ENCODE measurements at places on chromosomes 2 and 18.

DNA sequence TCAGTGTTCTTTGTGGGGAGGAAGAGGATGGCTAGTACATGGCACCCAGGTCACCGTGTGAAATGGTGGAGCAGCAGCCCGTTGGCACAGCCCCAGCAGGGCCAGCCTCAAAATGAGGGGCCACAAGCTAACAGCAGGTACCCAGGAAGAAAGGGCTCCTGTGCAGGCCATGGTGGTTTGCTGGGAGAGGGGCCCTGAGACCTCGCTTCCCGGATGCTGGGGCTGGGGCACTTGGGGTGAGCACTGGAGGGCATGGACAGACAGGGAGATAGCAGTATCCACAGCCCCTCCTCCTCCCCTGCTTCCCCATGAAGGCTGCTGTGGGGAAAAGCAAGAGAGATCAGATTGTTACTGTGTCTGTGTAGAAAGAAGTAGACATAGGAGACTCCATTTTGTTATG, 16.2 kb upstream of the TEX44 start:
- no peak for DNase-seq

DNA sequence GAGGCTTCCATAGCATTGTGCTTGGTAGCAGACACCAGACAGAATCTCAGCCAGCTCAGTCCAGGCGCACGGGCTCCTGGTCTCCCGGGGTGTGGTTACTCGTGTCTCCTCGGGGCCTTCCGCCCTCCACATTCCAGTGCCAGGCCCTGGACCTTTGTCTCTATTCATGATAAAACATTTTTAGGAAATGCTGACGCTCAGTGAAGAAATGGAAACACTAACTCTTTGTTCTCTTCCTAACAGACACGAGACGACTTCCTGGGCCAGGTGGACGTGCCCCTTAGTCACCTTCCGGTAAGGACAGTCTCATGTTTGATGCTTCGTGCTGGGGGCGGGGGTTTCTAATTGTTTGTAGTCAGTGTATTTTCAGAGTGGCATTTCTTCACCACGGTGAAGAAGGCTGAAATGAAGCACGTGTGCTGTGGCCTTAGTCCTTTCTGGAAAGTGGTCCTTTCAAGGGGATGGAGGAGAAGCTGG, 271.8 kb downstream of the NEDD4L start:
- no peak for DNase-seq

DNA sequence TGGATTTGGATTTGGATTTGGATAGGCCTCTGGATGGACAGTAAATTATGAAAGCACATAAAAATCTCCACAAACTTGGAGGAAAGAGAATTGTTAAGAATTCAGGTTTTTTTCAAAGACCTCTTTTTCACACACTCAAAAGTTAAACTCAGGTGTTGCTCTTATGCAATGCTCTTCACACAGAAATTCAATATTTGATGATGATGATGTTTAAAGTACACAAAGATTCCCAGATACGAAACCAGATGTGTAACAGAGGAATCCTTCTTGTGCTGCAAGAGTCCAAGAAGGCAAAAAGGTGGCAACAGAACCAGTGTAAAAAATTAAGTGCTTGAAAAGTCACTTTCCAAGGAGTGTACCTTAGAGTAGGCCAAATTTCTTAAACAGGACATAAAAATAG, 75.8 kb upstream of the SPATS2L start:
- DNase-seq: no peak

DNA sequence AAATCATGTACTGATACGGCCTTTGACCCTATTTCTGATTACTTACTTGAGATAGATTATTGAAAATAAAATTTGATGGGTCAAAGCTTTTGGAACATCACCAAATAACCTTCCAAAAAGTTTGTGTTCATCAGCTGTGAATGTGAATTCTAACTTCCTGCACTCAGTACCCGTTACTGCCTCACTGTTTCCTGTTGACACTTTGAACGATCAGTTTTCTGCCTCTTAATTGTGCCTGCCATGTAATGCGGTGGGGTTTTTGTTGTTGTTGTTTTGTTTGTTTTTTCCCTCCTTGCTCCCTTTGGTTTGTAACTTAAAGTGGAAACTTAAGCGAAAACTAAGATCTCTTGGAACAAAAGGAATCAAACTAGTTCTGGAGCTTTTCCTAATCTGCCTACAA, 18.9 kb downstream of the ATG16L1 start:
- DNase-seq: no peak

GRCh38 chr2:191166111-191166755, 15.4 kb upstream of the STAT4 start:
- no peak for DNase-seq

DNA sequence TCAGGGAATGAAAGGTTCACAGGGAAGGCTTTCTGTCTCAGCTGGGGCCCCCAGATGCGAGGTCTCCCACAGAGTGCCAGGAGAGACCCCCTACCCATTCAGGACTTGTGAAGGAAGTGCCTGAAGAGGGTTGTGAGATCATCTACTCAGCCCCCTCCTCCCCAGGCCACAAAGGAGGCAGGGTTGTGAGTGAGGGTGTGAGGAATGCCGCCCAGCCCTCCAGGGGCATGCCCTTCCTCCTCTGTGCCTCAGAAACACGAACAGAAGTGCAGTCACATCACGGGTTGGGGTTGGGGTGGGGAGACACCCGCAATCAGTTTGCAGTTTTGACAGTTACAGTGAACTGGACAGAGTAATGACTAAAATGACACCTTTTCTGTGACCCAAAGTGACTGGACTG, 5.0 kb downstream of the MAL start:
- DNase-seq: no peak

DNA sequence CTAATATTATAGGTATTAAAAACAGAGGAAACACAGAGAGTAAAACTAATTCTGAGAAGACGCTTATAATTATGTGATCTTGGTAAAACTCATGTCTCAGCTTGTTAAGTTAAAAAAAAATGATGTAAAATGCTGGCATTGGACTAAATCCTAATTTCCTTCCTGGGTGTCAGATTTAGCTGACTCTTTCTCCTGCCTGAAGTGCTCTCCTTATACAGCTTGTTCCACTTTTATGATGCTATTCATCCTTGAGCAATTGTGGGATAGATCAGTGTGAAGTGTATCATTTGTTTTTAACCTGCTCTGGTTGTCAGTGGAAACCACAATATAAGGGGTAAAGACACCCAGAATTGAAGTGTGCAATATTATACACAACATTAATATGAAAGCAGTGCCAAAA, 84.9 kb downstream of the EFEMP1 start:
- peak; percentile 31 for DNase-seq

- DNase-seq: no peak
Measured at GRCh38 chr2:200170221-200170620, 136.3 kb upstream of the SPATS2L start.
